Stimulated activated CD4-positive, alpha-beta T cell treated with anti-CD3 and anti-CD28 coated beads, Interleukin-1b, Interleukin-23, amount 100 ng/mL, for 1 hour (primary cell): ENCODE measurements at places on chromosomes 2 and 18.
A peak's percentile ranks its signal among the peaks of the same experiment; 100 is the strongest.

DNA sequence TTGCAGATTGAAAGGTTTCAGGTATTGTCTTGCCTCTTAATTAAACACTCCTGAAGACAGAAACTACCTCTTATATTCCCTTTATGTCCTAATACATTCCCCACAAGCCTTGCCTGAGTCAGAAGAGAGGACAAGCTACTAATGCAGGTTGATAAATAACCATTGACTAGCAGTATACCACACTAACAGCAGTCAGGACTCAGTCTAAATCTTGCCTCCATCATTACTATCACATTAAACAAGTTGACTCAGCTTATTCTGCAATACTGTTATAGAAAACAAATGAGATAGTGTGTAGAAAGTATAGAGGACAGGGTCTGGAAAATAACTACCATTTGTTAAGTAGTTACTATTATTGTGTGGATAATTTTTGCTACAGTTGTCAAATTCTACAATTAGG lies 63.8 kb downstream of the TTC21B start:
- no peak for DNase-seq

- no peak for DNase-seq
Observed at GRCh38 chr18:76823161-76823538, 793 bp downstream of the ZNF236 start.

GRCh38 chr2:217739741-217740140 lies 263.1 kb downstream of the TNS1 start:
- no peak for DNase-seq

DNA sequence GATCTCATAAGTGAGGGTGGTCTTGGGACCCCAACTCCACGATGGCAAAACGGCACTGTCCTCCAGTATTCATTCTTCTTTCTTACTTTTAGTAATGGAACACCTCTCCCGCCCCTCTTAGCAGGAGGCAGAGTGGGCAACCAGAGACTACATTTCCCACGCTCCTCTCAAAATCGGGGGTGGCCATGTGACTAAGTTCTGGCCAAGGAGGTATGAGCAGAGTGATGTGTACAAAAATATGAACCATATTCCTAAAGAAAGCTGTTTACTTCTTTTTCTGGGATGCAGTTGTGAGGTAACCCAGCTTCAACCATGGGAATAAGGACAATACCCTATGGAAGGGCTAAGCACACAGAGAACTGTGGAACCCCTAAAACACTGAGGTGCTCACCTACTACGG lies 12.8 kb downstream of the REV1 start:
- no peak for DNase-seq

GRCh38 chr2:71614976-71615766 lies 161.8 kb downstream of the DYSF start:
- DNase-seq = no peak

GRCh38 chr2:56224316-56224715 lies 40.5 kb downstream of the CCDC85A start:
- no peak for DNase-seq

DNA sequence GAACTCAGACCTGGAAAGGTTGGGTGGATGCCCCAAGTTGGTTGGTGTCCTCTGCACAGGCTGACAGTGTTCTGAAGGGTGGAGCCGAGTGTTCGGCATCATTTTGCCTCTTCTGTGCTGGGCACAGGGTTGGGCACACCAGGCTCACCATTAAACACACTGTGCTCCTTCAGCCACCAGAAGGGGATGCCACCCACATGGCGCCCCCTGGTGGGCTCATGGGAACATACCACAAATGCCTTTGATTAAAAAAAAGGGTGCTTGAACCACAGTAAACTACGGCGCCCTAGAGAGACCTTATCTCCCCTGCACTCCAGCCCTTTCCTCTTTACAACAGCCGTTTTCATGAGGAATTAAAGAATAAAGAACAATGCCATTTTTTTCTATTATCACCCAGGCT lies 89.4 kb downstream of the CELF4 start:
- no peak for DNase-seq

- DNase-seq = no peak
Observed at GRCh38 chr18:13660510-13660909, 65.8 kb downstream of the FAM210A start.

- no peak for DNase-seq
Observed at GRCh38 chr18:48122376-48122775, 191.9 kb upstream of the SMAD2 start.

DNA sequence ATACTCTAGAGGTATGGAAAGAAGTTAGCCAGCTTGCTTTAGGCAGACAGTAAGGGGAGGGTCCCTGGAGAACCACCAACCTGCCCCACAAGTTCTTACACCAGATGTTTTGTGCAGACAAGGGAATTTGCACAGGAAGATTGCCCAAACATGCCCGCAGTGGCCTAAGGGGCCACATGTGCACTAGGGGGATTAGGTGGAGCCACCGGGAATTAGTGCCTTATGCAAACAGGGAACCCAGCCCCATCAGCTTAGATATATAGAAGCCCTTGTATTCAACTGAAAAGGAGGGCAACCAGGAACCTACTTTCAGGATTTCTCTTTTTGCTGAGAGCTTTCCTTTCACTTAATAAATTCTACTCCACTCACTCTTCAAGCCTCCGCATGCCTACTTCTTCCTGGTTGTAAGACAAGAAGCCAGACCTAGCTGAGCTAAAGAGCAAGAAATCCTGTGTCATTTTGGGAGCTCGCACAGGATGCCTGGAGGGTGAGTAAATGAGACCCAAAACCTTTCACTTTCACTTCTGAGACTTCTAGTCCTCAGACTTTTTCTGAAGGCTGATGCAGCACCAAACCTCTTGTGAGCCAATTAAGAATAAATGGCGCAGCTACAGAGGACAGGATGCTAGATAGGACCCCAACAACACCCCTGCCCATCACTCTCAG lies 146.3 kb downstream of the GCA start:
- DNase-seq = no peak

DNA sequence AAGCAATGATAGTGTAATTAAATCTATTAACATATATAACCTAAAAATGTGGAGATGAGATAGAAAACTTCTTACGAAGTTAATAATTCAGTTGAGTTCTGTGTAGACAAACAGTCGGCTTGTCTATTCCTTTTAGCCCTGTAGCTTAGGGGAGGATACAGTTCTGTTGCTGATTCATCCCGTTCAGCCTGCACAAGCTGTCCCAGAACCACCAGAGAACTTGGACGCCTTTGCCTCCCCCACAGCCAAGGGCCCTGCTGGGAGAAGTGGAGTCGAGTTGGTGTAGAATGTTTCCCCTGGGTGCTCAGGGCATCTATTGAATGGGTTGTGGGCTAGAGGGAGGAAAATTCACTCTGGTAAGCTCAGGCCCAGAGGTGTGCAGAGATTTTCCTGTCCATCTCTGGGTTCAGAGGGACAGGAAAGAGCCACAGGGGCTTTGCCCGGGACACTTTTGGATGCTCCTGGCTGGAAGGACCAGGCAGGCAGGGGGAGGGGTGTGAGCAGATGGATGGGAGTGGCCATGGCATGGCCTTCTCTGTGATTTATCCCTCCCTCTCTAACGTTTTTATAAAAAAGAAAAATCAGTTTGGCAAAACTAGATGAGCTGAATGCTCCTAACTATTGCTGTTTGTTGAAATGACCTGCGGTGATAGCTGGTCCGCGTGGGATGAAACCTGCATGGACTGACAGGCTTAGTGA lies 42.8 kb upstream of the GALR1 start:
- DNase-seq = no peak

DNA sequence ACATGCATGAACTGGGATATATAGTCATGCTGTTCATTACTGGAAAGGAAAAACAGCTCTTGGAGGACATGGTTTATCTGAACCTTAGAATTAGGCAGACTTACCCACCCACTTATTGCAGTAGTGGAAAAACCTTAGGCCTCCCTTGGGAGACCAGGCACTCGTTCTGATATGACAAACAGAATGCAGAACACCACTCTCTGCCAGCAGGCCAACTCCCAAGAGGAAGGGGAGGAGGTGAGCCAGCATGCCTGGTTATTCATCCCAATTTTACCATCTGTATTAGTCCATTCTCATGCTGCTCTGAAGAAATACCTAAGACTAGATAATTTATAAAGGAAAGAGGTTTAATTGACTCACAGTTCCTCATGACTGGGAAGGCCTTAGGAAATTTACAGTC lies 17.5 kb downstream of the C18orf63 start:
- DNase-seq = no peak

GRCh38 chr18:79458131-79458838 lies 62.6 kb downstream of the NFATC1 start:
- no peak for DNase-seq

GRCh38 chr2:28583899-28584553 lies 88.2 kb downstream of the PLB1 start:
- peak; percentile 52 for DNase-seq

DNA sequence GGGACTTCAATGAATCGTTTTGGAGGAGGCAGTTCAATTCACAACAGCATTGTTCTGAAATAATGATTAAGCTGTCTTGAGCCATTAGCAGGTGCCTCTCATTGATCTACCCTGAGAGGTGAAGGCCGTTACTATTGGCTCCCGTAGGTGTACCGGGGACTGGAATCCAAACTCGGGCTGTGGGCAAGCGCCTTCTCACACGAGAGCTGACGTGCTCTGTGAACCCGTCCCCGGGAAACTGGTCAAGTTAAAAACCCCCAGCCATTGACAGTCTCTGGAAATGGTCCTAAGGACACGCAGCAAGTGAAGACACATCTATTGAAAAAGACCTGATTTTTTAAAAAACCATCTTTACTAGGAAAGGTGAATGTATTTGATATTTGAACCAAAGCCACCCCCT lies 8.1 kb upstream of the NFATC1 start:
- DNase-seq = no peak

DNA sequence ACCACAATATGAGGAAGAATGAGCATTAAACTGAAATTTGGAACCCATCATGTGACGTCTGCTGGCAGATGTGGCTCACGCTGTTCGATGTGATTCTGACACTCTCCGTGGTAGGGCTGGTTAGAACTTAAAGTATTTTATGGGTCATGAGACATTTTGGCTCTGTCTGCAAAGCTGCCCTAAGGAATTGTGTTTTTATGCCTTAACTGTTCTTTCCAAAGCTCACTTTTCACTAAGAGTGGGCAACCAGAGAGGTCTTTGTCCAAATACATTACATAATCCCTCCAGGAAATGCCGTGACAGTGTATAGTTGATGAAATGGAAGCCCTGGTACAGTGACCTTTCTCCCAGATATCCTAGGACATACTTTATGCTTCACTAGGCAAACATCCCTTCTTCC lies 119.1 kb downstream of the AQP4 start:
- no peak for DNase-seq

- DNase-seq = no peak
Observed at GRCh38 chr2:54666131-54666633, 57.3 kb upstream of the EML6 start.

DNA sequence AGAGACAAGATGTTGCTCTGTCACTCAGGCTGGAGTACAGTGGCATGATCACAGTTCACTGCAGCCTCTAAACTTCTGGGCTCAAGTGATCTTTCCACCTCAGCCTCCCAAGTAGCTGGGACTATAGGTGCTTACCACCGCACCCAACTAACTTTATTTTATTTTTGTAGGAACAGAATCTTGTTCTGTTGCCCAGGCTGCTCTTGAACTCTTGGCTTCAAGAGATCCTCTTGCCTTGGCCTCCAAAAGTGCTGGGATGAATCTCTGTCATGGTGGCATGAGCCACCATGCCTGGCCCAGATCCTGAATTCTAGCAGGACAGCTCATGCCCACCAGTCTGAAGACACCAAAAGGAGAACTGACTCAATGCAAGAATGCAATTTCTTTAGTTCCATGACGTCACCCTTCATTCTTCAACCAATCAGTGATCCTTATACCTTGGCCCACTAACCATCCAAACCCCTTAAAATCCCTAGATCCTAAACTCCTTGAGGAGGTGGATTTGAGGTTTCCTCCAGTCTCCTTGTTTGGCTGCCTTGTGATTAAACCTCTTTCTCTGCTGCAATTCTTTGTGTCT lies 25.6 kb upstream of the CXXC1 start:
- DNase-seq = no peak

- DNase-seq = no peak
Observed at GRCh38 chr18:64287926-64288325, 139.0 kb upstream of the LINC00305 start.

- no peak for DNase-seq
Observed at GRCh38 chr2:3762771-3763447, 59.5 kb downstream of the DCDC2C start.

DNA sequence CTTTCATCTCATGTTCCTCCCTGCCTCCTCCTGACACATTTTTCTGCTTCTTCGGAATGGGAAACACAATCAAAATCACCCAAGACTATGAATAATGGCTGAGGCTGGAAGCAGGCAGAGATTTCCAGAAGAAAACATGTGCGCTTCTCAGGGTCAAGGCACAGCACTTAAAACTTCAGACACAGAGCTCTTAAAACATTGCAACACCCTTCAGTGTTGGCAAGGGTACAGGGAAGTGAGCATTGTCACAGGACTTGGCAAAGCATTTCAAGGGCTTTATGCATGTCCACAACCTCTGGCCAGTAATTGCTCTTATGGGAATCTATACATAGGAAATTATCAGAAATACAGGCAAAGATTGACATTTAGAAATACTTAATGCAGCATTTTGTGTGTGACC lies 477.6 kb upstream of the KLHL29 start:
- no peak for DNase-seq

DNA sequence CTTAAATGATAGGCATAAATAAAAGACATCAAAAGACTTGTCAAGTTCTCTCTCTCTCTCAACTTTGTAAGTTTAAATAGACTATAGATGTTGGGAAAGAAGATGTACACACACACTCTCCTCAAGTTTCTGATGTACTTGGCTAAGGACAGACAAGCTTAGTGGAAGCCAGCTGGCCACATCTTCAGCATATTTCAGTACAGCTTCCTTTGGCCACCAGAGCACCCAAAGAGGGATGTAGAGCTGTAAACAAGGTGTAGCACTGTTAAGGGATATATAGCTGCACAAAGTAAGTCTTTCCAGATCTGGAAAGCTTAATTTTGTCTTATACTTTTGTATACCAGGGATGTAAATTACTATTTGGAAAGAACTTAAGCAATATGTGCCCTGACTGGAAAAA lies 64.3 kb upstream of the MSTN start:
- DNase-seq = no peak

DNA sequence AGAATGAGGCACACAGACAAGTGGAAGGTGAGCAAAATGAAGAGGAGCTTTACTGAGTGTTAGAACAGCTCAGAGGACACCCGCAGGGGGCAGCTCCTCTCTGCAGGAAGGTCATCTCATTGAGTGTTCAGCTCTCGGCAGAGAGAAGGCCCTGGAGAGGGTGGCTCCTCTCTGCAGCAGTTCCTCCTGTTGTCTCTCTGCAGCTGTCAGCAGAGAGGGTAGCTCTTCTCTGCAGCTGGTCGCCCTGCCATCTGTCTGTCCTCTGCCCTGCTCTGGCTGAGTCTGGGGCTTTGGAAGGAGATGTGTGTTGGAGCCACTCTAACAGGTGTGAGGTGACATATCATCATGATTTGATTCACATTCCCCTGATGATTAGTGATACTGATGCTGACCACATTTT lies 6.8 kb upstream of the SNTG2 start:
- DNase-seq = no peak

DNA sequence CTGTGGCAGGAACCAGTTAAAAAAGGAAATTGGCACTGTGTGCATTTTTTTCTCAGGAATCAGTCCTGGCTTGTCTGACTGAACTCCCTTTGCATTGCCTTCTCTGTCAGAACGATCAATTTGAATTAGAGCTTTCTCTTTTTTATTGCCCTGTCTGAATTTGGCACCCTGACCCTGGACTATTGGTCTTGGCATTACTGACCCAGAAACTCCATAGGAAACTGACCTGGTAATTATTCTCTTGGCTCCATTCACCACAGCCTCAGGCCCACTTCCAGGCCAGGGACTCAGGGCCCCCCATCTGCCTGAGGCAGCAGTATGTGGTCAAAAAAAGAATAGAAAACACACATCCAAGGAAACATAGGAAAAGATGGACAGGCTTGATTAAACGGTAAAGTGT lies 32.0 kb upstream of the CCDC88A start:
- no peak for DNase-seq

GRCh38 chr2:25309402-25309801 lies 32.3 kb downstream of the DNMT3A start:
- no peak for DNase-seq
